NCI-H1048 (cell line): ENCODE measurements at places on chromosomes 13 and 19.

- DNase-seq, result peak; percentile 56
These were observed at the start of gene SLITRK5 for GRCh38 chr13:87671031-87671752. SLITRK5 (plus strand) TSS chr13:87671371; CDS start chr13:87675389, 4,018 bp downstream.

GRCh38 chr13:45082964-45083363 is 37.3 kb upstream of the GTF2F2 start:
- no peak for DNase-seq

- DNase-seq, result peak; percentile 84
These were observed 1505.1 kb upstream of the SLC10A2 start for GRCh38 chr13:104571161-104571892.

DNA sequence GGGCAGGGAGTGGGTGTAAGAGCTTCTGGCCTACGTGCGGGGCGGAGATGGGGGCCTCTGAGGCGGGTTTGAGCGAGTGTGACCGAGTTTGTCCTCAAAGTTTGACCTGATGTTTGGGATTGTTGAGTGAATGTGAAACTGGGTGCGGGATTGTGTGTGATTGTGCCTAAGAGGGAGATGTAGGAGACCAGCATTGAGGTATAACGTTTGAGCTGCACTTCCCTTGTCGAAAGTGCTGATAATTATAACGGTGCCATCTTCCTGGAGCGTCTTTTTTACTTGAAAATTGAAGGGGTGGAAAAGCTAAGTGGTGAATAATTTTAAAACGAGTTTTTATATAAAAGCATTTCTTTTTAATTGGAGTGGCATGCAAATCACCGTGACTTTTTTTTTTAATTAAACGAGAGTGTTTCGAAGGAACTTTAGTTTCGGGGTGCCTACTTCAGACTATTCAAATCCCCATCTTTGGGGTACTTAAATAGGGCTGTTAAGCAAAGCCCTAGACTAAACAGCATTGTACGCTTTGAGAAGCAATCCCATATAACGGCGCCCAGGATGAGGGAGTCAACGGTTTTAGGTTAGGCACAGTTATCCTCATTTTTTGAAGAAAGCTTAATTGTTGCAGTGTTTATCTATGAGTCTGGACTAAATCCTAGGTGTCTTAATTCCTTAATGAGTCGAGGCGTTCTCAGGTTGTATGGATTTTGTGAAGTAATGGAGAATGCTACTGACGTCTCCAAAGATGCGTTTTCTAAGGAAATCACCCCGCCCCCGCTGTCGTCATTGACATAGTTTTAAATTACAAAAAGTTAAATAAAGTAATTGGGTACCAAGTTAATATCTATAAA is 594 bp downstream of the ZNF146 start:
- no peak for DNase-seq

DNA sequence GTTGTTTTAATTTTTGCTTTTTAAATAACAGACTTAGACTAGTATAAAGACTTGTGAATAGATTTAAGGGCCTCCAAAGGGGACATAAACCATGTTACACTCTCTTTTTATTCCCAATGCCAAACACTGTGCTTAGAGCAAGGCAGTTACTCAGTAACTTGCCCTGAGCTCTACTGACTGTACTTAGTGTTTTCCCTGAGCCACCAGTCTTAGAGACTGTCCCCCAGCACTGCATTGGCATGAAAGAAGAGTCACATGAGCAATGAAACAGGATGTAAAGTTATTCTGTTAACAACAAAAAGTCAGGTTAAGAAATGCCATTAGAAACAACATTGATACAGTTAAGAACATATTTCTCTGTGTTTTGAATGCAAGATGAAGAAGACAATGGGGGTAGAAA is 187.9 kb downstream of the TBC1D4 start:
- DNase-seq, result no peak
